Small intestine (tissue), 16 donors: ENCODE measurements at places on chromosomes 1 and 21.
A peak's percentile ranks its signal among the peaks of the same experiment; 100 is the strongest.

DNA sequence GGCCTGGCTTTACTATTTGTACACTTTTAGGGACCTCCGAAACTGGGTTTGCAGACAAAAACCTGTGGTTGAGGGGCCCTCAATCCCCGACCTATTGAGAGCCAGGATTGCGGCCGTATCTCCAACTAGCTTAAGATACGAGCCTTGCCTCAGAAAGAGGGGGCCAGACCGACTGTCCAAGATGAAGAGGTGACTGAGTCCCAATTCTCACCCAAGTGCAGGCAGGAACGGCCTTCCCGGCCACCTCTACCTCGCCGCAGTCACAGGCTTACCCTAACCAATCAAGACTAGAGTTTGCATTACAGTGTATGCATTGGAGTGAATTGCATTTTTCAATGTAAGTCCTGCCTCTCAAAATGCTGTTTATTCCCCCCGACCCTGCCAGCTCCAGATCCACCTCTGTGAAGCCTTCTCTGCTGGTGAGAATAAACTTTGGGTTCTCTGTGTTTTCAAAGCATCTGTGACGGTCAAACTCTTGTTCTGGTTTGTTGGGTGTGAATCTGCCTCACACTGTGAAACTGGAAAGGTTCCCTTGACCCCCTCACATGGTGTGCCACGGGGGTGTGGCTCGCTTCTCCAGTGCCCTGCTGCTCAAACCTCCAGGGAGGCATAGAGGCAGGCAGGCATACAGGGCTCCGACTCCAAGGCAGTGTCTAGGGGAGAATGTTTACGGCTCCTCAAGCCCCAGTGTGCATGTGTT is 62.2 kb upstream of the WLS start:
- no peaks in the 10 kb centered on the region for H3K36me3 ChIP-seq
- H3K4me3 ChIP-seq = no peak overlapping the region
- no peak overlapping the region for H3K27ac ChIP-seq
- no peak for DNase-seq
- H3K4me1 ChIP-seq = no peaks in the 10 kb centered on the region

DNA sequence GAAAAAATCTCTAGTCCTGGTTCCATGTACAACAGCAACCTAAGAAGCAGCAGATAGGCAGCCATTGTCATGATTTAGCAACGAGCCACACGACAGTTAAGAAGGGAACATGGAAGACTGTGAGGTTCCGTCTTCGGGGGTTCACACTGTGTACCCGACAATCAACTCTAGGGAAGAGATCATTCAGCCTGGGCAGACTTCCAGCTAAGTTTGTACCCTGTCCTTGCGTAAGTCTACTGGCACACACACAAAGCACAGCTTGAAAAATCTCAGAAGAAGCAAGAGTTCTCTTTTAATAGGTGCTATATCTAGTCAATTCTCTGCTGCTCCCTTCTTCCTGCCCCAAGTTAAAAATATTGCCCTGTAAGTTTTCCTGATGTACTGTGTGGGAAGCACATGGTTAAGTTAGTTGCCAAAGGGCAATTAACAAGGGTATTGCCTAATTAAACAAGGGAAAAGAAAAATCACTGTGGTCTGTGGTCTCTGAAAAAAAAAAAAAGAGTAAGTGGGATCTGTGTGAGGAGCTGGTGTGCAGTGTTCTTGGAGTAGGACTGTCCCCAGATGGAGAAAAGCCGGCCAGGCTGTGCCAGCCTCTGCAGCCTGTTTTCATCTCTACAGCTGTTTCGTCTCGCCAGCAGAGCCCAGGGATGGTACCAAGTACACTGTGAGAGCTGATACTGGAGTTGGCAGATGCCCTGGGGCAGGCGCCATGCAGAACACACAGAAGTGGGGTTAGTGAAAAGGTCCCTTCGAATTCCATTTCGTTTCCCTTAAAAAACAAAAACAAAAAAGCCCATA is 6.4 kb upstream of the MYBPHL start:
- no peaks in the 10 kb centered on the region for H3K4me1 ChIP-seq
- H3K36me3 ChIP-seq = peaks cover 7% of the 10 kb centered on the region
- DNase-seq = no peak
- H3K4me3 ChIP-seq = no peak overlapping the region
- H3K27me3 ChIP-seq = no peaks in the 10 kb centered on the region

- no peaks in the 10 kb centered on the region for H3K27me3 ChIP-seq
- H3K36me3 ChIP-seq = peaks cover 10% of the 10 kb centered on the region
- peaks cover 4% of the 10 kb centered on the region for H3K4me1 ChIP-seq
- no peak for DNase-seq
Measured at GRCh38 chr1:226706684-226707083, 32.4 kb downstream of the ITPKB start.

DNA sequence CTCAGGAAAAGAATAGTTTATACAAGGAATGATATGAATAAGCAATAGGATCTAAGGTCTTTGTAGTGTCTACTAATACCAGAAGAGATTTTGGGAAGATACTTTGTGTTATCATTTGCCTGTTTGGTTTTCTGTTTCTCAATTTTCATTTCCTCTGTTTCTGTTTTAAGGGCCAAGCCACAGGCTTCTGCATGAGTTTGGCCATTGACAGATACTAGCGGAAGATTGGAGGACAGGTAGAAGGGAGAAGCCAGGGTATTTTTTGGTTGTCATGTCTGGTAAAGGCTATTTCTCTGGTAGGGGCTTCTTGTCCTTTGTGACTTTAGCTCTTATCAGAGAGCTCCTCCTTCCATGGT is 51.4 kb downstream of the HS2ST1 start:
- H3K27ac ChIP-seq = no peak overlapping the region
- no peaks in the 10 kb centered on the region for H3K4me1 ChIP-seq
- DNase-seq = no peak

DNA sequence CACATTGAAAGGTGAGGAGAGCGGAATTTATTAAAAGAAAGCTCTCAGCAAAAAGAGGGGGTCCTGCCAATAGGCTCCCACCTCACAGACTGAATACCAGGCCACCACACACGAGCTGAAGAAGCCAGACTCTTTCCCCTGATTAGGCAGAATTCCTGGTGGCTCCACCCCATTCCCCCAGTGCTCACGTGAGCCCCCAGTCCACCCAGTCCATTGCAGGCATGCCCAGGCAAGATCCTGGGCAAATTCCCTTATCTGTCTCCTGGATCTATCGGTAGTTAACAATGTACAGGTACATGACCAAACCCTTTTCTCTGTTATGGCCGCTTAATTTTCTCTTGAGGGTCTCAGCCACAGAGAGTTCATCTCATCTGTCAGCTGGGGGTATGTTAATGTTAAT is 54.6 kb upstream of the BTG3 start:
- no peak overlapping the region for H3K4me3 ChIP-seq
- H3K36me3 ChIP-seq = no peaks in the 10 kb centered on the region
- H3K27ac ChIP-seq = no peak overlapping the region
- no peaks in the 10 kb centered on the region for H3K4me1 ChIP-seq
- no peak for DNase-seq
- H3K27me3 ChIP-seq = no peaks in the 10 kb centered on the region

DNA sequence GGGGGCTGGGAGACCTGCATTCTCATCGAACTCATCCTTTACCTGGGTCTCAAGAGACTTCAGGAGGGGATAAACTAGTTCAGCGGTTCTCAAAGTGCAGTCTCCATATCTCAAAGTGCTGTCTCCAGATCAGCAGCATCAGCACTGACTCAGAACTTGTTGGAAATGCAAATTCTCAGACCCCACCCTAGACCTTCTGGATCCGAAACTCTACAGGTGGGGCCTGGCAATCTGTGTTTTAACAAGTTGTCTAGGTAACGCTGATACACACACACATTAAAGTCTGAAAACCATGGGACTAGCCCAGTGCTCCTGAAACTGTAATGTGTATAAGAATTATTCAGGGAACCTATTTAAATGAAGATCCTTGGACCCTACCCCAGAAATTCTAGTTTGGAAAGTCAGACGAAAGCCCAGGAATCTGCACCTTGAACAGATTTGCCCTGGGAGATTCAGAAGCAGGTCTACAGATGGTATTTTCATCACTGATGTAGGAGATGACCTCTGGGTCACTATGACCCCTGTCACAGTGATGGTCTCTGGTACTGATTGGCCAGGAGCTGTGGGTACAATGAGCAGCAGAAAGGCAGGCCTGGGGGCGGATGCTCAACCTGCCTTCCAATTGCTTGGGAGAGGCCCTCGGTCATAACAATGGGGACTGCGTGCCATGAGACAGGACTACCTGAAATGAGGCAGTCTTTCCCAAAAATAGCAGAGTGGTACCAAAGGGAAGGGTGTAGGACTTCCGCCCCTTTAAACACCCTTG is 127.2 kb downstream of the FAM78B start:
- no peaks in the 10 kb centered on the region for H3K36me3 ChIP-seq
- H3K27ac ChIP-seq = no peak overlapping the region

DNA sequence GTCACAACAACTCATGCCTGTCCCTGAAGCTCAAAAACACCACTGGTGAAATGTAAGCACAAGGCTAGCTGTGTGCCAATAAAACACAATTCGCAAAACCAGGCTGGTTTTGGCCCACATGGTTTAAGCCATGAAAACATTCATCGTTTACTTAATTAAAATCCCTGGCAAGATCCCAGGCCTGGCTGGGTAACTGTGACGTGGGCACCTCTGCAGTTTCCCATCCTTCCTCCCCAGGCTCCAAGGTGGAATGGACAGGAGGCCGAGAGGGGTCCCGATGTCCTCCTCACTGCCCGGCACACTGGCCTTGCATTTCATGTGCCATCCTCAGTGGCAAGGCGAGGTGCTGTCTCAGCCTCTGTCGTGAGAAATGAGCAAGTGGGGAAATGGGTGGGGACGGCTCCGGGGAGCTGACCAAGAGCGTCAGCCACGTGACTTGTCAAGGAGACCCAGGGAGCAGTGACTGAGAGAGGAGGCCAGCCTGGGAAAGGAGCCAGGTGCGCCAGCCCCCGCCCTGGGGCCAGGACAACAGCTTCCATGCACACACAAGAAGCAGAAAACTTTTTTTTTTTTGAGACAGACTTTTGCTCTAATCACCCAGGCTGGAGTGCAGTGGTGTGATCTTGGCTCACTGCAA is 153.1 kb upstream of the RAB4A start:
- no peak overlapping the region for H3K4me3 ChIP-seq
- H3K27me3 ChIP-seq = no peaks in the 10 kb centered on the region
- no peaks in the 10 kb centered on the region for H3K4me1 ChIP-seq
- H3K27ac ChIP-seq = no peak overlapping the region
- peak; percentile 66 for DNase-seq

- H3K4me3 ChIP-seq = no peak overlapping the region
- H3K4me1 ChIP-seq = no peaks in the 10 kb centered on the region
- no peaks in the 10 kb centered on the region for H3K27me3 ChIP-seq
- no peak overlapping the region for H3K27ac ChIP-seq
- H3K36me3 ChIP-seq = no peaks in the 10 kb centered on the region
Measured at GRCh38 chr1:163628034-163628773, 306.4 kb downstream of the NUF2 start.

- H3K4me1 ChIP-seq = no peaks in the 10 kb centered on the region
- H3K27ac ChIP-seq = no peak overlapping the region
- H3K4me3 ChIP-seq = no peak overlapping the region
- no peaks in the 10 kb centered on the region for H3K36me3 ChIP-seq
- H3K27me3 ChIP-seq = no peaks in the 10 kb centered on the region
Measured at GRCh38 chr1:216682752-216683151, 40.5 kb downstream of the ESRRG start.

GRCh38 chr1:235763962-235764361 is 102.7 kb downstream of the LYST start:
- H3K27ac ChIP-seq = no peak overlapping the region
- H3K4me3 ChIP-seq = no peak overlapping the region
- DNase-seq = no peak
- H3K27me3 ChIP-seq = no peaks in the 10 kb centered on the region

DNA sequence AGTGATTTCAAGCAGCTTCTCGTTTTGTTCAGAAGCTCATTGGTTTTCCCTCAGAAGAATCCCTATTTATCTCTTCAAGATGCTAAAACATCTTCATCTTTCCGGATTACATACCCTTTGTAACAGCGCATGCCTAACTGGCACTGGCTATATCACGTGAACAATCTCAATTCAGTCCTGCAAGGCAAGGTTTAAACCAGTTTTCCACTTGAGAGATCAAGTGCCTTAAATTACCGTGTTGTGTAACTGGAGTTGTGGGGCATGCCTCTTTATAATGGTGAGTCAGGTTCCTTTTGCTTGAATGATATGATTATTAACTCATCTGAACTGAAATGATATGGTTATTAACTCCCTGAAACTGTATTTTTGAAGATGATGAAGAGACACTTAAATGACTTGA is 11.0 kb upstream of the ZFP69B start:
- no peak overlapping the region for H3K4me3 ChIP-seq
- DNase-seq = no peak
- H3K27me3 ChIP-seq = no peaks in the 10 kb centered on the region
- no peaks in the 10 kb centered on the region for H3K36me3 ChIP-seq
- H3K27ac ChIP-seq = no peak overlapping the region

GRCh38 chr1:47942240-47942629 is 55.0 kb downstream of the TRABD2B start:
- H3K27ac ChIP-seq = peak overlapping the region; percentile 82
- H3K36me3 ChIP-seq = no peaks in the 10 kb centered on the region
- H3K27me3 ChIP-seq = no peaks in the 10 kb centered on the region
- DNase-seq = no peak
- H3K4me3 ChIP-seq = no peak overlapping the region
- H3K4me1 ChIP-seq = peaks cover 2% of the 10 kb centered on the region

DNA sequence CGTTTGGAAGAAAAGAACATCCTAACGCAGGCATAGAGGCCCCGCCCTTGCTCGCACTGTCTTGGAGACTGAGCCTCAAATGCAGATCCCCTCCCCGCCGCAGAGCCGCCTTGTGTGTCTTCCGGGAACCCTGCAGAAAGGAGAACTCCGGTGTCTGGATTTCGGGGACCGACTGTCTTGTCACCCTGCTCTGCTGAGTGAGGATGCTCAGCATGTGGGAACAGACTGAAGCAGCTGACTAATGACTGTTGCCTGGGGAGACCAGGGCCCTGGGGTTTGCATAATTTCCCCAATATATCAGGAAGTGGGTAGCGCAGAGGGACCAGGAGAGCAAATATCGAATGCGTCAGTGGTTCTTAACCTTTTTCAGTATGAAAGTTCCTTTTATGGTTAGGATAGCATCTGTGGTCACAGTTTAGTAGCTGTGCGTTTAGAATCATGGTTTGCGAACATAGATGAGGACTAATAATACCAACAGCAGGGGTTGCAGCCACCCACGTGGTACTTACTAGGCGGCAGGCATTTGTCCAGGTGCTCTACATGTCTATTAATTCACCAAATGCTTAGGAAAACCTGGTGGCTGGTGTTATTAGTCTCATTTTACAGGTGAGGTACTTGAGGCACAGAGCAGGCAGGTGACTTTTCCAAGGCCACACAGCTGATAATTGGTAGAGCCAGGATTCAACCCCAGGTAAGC is 14.3 kb downstream of the GPR137B start:
- DNase-seq = no peak
- H3K27me3 ChIP-seq = no peaks in the 10 kb centered on the region
- H3K27ac ChIP-seq = peak overlapping the region; percentile 1
- H3K36me3 ChIP-seq = no peaks in the 10 kb centered on the region

- no peak overlapping the region for H3K4me3 ChIP-seq
- no peak overlapping the region for H3K27ac ChIP-seq
- H3K4me1 ChIP-seq = peaks cover 23% of the 10 kb centered on the region
- H3K36me3 ChIP-seq = no peaks in the 10 kb centered on the region
- DNase-seq = peak; percentile 70
Measured at GRCh38 chr1:56967900-56968832, 2.4 kb upstream of the C8B start.

GRCh38 chr1:27435566-27436203 is 43.3 kb downstream of the GPR3 start:
- H3K4me3 ChIP-seq = no peak overlapping the region
- H3K4me1 ChIP-seq = peaks cover 46% of the 10 kb centered on the region
- peak; percentile 25 for DNase-seq
- H3K36me3 ChIP-seq = peaks cover 16% of the 10 kb centered on the region
- no peaks in the 10 kb centered on the region for H3K27me3 ChIP-seq
